ENCODE measurements at places on chromosomes 2 and 18. TPM values are rescaled to one million over a fixed set of nuclear protein-coding genes. Genes with fewer than 3 reads are reported as not detected.
A peak's percentile ranks its signal among the peaks of the same experiment; 100 is the strongest.

- DNase-seq: peak; percentile 72
Measured at GRCh38 chr18:3525870-3526420, 76.0 kb downstream of the TGIF1 start.

Gene RFTN2
- not detected for total RNA-seq

- no peak for DNase-seq
Measured at GRCh38 chr18:28802546-28802945, 625.6 kb upstream of the CDH2 start.

- no peak for DNase-seq
Measured at GRCh38 chr2:161400076-161400475, 16.0 kb upstream of the TBR1 start.

GRCh38 chr2:136051001-136051724 lies 65.7 kb upstream of the DARS1 start:
- peak; percentile 45 for DNase-seq

DNA sequence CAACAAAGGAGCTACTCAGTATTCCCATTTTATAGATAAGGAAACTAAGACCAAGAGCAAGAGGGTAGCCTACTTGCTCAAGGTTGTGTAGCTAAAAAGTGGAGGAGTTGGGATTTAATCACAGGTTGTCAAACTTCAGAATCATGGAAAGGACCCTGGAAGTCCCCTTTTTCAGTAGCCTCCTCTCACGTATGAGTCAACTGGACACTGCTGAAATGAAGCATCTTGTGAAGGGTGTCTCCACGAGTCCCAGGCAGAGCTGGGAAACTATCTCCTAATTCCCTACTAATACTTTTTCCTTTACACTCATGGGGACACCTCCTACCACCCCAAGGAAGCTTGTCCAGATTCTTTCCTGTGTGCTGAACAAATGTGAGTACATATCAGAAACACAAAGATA lies 155.8 kb downstream of the RHBDD1 start:
- no peak for DNase-seq

DNA sequence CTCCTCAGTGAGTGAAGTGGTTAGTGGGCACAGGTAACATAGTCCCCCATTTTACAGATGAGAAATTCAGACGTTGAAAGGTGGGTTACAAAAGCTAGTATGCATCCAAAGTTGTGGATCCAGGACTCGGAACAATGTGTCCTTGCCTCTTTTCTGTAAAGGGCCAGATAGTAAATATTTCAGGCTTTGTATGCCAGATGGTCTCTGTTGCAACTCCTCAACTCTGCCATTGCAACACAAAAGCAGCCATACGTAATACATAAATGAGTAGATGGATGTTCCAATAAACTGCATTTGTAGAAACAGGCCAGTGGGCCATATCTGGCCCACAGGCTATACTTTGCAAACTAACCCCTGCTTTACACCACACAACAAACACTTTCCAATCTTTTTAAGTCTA lies 166.6 kb upstream of the PKDCC start:
- no peak for DNase-seq

DNA sequence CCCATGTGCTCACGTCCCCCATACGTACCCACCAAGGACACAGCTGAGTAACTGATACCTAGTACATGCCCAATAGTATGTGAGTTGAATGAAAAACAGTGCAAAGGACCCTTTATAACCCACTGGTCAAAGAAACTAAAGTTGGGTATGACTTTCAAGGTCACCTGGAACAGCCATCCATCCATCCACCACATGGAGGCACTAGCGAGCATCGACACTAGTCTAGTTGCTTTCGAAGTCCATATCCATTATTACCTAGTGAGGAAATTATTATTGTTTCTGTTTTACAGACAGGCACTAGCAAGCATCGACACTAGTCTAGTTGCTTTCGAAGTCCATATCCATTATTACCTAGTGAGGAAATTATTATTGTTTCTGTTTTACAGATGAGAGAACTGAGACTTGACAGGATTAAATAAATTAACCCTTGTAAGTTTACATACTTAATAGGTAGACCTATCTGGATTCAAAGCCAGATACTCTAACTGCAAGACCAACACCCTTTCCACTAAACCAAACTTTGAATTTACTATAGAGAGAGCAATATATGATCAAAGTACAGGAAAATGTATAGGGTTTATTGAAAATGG lies 233.7 kb downstream of the METTL4 start:
- peak; percentile 70 for DNase-seq

- DNase-seq: no peak
Measured at GRCh38 chr2:176138923-176139660, 9.6 kb downstream of the HOXD8 start.

GRCh38 chr2:181234487-181234891 lies 222.7 kb upstream of the ITGA4 start:
- no peak for DNase-seq

DNA sequence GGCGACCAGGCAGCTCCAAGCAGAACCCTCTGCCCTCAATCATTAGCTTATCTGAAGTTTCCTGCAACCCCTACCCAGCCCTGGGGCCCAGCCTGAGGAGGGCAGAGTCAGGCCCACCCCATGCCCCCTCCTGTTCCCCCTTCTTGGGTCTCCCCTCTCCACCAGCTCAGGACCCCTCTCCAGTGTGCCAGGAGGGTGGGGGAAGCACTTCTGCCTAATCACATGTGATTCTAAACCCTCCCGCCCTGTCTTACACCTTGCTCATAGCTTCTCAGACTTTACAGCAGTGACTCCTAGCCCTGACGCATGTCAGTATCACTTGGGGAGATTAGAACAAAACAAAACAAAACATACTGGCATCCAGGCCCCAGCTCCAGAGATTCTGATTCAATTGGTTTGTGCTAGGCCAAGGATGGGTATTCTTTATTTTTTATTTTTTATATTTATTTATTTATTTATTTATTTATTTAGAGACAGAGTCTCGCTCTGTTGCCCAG lies 42.5 kb upstream of the ASAP2 start:
- DNase-seq: no peak

GRCh38 chr2:212646698-212647366 lies 108.2 kb upstream of the ERBB4 start:
- no peak for DNase-seq

DNA sequence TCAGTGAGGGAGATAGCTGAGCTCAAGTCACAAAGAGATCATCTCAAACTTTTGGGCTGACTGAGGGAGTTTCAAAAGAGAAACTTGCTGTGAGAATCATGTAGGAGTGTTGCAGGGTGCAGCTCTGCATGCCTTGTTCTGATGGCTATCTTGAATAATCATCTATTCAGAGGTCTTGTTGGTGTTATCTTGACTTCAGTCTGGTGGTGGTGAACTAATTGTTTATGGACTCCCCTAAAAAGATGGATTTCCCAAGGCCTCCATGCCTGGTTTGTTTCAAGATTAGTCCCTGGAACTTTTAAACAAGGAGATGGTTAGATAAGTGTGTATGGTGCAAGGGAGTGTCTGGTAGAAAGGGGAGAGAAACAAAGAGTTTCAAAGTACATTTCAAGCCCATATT lies 29.8 kb downstream of the SLC39A6 start:
- no peak for DNase-seq

- no peak for DNase-seq
Measured at GRCh38 chr2:54559006-54559445, 102.9 kb downstream of the SPTBN1 start.

DNA sequence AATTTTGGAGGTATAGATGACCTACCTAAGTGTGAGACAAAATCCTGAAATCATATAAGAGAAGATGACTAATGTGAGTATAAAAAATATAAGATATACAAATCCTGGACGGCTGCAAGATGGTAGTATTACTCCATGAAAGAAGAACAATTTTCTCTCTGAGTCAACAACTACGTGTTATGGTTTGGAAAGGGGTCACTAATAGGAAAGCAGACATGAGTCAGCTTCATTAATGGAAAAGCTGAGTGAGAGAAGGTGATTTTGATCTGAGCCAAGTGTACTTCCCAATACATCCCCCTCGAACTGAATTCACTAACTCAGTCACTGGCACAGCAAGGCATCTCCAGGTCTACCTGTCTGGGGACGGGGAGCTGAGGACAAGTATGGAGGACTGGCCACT lies 20.1 kb upstream of the SELENOI start:
- no peak for DNase-seq

Gene CCDC93
- 25.4 TPM for total RNA-seq

Gene PLB1
- 0.50 TPM for total RNA-seq

Gene GALNT3
- 1.9 TPM for total RNA-seq

Gene TMEM178A
- total RNA-seq: 0.23 TPM

Gene ZNF2
- total RNA-seq: 5.7 TPM

Gene FOXI3
- not detected for total RNA-seq

DNA sequence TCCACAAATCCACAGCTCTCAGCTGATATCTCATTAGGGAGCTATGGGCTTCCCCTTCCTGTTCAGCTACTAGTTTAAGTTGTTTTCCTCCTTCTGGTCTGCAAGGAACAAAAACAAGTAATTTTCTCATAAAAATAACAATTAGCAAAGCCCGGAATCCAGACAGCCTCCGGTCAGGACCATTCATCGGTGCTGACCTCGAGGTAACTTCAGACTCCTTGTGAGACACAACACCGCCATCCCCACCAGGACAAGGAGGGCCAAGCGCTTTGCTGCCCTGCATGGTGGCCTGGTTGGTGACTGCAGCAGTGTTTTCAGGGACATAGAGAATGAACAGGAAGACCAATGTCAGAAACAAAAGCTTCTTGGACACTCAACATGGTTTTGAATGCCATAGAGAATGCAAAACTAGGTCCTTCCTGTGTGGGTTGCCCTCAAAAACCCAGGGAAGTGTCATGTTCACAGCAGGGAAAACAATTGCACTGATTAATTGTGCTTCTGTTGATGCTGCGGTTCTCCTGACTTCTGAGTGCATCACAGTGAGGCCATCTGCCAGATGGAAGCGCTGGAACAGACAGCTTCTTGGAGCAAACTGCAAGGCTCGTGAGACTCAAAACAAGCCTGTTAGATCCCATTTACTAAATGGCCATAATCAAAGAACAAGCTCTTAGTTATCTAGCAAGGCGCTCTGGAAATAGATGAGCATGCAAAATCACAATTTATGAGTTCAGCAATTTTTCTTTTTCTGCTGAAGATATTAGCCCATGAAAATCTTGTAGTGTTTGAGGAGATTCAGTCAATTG lies 77.1 kb downstream of the HS1BP3 start:
- DNase-seq: no peak

Gene CFC1
- total RNA-seq: not detected

DNA sequence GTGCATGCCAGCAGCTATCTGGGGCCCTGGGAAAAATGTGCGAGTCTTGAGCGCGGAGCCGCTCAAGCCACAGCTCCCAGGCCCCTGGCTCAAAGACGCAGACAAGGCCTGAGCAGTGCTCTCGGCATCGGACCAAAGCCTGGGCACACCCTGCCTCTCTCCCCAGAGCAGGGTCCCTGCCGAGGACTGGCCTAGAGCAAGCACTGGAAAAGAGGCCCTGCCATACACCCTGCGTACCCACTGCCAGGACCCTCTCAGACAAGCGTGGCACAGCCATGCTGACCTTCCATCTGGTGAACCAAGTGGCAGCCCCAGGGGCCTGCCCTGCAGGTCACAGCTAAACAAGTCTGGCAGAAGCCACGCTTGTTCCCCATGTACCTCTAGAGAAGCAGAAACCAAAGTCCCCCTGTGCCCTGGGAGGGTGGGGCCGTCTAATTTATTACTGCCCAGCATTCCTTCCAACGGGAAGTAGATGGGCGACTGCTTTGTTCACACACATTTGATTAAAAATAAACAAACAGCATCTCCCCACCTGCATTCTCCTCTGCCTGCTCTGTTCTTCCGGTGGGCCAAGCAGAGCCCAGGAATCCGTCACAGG lies 14.0 kb downstream of the STK25 start:
- DNase-seq: no peak

DNA sequence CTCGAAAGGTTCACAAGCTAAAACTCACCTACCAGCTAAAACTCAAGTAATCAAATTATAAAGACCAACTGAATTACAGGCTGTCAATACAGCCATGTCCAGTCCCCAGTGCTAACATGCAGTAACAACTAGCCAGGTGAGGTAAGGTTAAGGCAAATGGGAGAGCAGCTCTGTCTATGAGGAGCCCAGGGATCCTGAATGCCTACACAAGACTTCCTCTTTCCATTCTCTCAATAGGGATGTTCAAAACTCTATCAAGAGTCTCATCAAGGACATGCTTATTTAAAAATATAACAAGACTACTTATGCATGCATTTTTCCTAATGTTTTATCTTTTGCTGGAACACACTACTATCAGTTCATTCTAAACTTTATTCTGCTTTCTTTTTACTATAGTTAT lies 20.4 kb downstream of the REV1 start:
- DNase-seq: no peak

Gene OBSL1
- 1.3 TPM for total RNA-seq
